ENCODE measurements at places on chromosomes 1 and 21. TPM values are rescaled to one million over a fixed set of nuclear protein-coding genes. Genes with fewer than 3 reads are reported as not detected.

The HEYL gene
- total RNA-seq, result not detected

The ZNF683 gene
- not detected for total RNA-seq

The SPRR3 gene
- not detected for total RNA-seq

The GJA5 gene
- total RNA-seq, result 0.44 TPM
